ENCODE measurements at places on chromosomes 7 and 10.

GRCh38 chr7:24701261-24702235 is 55.7 kb downstream of the GSDME start:
- DNase-seq = no peak

DNA sequence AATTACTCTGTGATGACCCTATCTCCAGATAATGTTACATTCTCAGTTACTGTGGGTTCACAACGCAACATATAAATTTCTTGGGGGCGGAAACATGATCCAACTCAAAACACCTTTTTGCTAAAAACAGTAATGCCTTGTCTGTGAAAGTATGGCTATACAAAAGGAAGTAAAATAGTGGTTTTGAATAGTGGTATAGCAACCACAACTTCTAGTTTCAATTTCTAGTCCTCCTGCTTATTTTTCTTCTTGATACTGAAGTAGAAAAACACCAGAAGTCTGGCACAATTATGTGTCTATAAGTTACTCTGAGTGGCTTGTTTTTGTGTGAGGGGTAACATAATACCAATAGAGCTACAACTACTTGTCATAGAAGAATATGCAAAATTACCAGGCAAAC is 21.5 kb upstream of the ZNF800 start:
- peak; percentile 24 for DNase-seq

DNA sequence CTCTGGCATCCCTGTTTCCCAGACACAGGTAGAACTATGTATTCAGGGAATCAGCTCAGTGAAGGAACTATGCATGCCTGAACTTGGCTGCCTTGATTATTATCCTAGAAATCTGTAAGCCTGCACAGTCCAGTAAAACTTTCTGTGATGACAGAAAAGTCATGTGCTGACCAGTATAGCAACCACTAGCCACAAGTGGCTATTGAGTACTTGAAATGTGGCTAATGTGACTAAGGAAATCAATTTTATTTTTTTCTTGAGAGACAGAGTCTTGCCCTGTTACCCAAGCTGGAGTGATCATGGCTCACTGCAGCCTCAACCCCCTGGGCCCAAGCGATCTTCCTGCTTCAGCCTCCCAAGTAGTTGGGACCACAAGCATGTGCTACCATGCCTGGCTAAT is 3.5 kb downstream of the EXOSC1 start:
- no peak for DNase-seq

- DNase-seq = peak; percentile 11
These were observed 10.1 kb upstream of the ADAP1 start for GRCh38 chr7:964401-965231.

- no peak for DNase-seq
These were observed 28.4 kb downstream of the MBL2 start for GRCh38 chr10:52744057-52744805.

Measured in Kasumi-1 (cell line).